Adipocyte (in vitro differentiated cells): ENCODE measurements at places on chromosomes 2 and 18.

GRCh38 chr18:10846657-10847407, 302.5 kb downstream of the PIEZO2 start:
- no peak for DNase-seq

DNA sequence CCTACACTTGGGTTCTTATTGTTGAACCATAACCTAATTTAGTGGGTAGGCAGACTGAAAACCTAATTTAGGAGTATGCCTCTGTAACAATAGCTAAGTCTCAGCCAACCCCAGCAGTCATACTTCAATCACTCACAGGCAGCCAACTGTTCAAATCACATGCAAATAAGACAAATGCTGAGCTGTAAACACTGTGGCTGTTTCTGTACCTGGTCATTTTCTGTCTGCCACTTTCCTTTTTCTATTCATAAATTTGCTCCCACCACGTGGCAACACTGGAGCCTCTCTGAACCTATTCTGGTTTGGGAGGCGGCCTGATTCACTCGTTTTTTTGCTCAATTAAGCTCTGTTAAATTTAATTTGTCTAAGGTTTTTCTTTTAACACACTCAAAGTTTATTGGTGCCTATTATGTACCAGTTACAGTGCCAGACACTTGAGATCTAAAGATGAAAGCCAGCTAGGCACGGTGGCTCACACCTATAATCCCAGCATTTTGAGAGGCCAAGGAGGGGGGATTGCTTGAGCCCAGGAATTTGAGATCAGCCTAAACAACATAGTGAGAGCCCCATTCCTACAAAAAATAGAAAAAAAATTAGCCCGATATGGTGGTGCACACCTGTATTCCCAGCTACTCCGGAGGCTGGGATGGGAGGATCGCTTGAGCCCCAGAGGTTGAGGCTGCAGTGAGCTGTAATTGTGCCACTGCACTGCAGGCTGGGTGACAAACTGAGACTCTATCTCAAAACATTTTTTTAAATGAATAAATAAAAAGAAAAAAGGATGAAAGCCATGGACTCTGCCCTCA, 41.1 kb downstream of the THNSL2 start:
- DNase-seq = no peak

DNA sequence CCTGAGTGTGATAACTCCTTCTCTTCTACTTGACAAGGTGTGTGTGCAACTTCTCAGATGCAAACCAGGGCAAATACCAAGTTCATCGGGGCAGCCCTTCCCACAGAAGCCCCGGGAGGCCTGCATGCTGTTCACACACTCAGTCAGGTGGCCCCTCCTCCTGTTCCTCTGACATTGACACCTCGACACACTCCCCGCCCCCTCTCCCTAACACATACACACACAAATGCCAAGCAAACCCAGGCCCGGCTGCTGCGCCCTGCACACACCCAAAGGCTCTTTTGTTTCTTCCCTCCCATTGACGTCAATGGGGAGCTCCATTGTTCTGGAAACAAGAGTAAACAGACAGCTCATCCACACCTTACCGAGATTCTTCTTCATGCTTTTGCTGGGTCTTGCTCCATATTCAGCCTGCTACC, 1.7 kb upstream of the PER2 start:
- no peak for DNase-seq

DNA sequence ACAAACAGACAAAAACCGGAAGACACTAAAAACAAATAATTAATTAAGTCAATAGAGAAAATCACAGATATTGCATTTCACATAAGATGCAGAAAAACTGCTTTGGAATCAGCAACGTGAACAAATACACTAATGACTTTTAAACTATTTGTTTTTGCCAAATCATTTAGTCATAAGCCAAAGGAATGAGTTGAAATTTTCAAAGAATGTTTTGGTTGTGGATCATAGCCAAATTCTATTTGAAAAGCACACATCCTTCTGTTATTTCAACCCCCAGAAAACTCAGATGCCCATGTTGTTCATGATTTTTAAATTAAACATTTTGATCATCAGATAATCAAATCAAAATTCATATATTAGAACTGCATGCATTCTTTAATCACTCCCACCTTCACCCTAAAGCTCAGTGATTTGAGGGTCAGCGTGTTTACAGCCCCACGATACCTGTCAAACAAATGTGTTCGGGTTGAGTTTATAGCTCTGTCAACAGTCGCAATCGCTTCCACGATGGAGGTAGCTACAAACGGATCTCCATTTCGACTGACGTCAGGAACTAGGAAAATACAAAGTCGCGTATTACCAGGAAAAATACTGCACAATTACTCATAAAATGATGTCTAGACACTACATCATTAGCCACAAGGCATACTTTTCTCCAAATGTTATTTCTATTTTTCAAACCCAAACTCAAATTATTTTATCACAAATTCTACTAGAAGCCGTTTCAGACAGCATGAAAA, 90.2 kb downstream of the PXDN start:
- DNase-seq = peak; percentile 75

DNA sequence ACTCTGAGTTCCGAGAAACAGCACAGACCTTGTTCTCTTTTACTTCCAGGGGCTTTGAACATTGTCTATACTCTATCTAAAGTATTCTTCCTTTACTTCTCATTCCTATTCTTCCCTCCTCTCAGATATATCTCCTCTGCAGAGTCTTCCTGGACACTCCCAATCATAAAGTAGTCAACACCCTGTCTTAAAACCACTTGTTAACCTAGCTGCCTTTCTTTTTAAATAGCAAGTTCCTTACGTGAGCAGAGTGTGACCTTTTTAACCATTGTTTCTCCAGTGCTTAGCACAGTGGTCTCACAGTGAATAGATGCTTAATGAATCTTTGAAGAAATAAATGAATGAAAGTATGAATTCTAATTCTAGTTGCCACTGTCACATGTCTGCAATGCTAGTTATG, 47.4 kb downstream of the PTRHD1 start:
- no peak for DNase-seq

- DNase-seq = no peak
These were observed 114.0 kb downstream of the ACAA2 start for GRCh38 chr18:49699303-49699702.
